ENCODE measurements at places on chromosomes 1 and 21.

DNA sequence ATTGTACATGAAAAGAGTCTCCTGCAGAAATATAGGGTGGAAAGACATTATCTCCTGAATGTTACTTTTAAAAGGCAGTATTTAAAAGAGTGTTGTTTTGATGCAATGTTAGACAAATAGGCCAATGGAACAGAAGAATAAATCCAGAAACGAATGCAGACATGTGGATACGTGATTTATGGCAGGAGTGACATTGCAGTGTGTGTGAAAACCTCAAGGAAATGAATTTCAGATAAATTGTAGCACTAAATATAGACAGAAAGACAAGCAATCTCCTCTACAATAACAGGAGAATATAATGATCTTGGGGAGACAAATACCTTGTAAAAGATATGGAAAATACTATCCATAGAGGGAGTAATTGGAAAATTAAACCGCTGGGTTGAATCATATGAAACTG, 387.8 kb upstream of the CHRM3 start:
- no peaks in the 10 kb centered on the region for H3K27me3 ChIP-seq
- H3K4me1 ChIP-seq, result peaks cover 6% of the 10 kb centered on the region
- peak; percentile 9 for DNase-seq
- H3K27ac ChIP-seq, result no peak overlapping the region

DNA sequence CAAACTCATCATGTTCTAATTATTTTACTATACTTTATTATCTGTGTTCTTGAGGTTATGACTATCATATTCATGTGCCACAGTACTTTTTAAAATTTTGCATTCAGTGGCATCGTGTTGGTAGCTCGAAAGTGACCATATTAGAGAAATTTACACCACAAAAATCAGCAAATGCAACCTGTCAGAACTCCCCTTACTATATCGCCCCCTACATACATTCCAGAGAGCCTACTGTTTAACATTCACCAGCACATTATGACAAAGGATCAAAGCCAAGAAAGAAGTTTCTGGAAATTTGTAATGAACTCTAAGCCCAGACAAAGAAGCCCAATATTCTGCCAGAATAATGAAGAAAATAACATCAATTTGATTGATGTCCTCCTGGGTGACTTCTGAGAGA, 909.3 kb downstream of the LTN1 start:
- no peaks in the 10 kb centered on the region for H3K36me3 ChIP-seq
- no peak for DNase-seq
- H3K4me1 ChIP-seq, result no peaks in the 10 kb centered on the region
- H3K4me3 ChIP-seq, result no peak overlapping the region
- no peak overlapping the region for H3K27ac ChIP-seq
- no peaks in the 10 kb centered on the region for H3K27me3 ChIP-seq

DNA sequence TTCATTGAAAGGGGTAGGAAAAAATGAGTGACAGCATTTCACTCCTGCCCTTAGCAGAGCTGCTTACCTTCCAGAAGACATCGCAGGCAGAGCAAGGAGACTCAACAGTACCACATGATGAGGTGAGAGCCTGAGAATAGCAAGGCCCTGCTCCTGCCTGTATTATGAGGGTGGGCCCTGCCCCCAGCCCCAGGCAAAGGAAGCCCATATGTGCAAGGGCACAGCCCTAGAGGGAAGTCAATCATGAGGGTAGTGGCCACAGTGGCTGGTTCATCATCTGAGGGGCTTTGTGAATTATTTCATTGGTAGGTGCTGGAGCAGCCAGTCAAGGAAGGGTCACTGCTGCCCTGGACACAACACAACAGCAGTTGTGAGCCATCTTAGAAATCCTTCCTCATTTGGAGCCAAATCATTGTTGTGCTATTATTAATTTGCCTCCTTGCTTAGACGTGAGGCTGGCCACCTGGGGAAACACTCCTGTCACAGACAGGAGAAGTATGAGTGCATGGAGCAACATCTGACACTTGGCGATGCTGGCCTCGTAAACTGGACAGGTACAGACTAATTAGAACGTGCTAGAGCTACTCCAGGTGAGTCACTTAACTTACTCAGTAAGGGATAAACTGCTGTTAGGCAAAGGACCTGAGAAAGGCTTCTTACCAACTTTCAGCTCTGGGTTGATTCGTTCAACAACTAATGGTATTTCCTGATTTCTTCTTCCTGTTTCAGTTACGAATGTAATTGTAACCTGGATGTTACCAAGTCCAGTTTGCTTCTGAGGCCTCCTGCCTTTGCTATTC, 22.7 kb upstream of the ACBD6 start:
- H3K27ac ChIP-seq, result no peak overlapping the region
- H3K36me3 ChIP-seq, result no peaks in the 10 kb centered on the region
- peak; percentile 14 for DNase-seq
- H3K27me3 ChIP-seq, result no peaks in the 10 kb centered on the region

DNA sequence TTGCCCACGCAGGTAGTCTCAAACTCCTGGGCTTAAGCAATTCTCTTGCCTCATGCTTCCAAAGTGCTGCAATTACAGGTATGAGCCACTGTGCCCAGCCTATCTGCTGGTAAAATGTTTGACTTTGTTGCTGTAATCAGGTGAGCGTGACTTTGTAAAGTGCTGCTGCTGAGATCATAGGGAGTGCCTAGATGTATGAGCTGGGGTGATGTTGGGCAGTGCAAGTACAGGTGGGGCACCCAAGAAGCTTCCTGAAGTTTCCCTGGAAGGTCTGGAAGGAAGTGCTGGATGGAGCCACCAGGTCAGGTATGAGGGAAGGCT, 43.1 kb downstream of the KIF21B start:
- no peaks in the 10 kb centered on the region for H3K27me3 ChIP-seq
- H3K4me1 ChIP-seq, result no peaks in the 10 kb centered on the region
- H3K27ac ChIP-seq, result no peak overlapping the region
- H3K36me3 ChIP-seq, result peaks cover 65% of the 10 kb centered on the region

DNA sequence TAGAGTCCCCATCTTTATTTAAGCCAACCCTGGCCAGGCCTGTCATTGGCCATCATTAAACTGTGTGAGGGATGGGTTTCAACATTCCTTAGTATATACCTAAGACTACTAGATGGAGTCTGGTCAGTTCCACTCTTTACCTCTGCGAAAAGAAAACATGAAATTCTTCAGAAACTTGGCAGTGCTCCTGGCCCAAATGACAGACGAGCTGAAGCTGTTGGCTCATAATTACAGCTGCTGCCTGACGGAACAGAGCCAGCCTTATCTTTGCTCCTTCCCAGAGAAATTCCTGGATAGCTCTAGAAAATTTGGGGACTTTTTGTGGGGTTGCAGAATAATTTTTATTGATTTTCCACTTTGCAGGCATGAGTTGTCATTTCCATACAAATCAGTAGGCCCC, 30.4 kb downstream of the NPHS2 start:
- H3K27ac ChIP-seq, result no peak overlapping the region
- no peak for DNase-seq
- H3K4me1 ChIP-seq, result no peaks in the 10 kb centered on the region
- H3K4me3 ChIP-seq, result no peak overlapping the region

DNA sequence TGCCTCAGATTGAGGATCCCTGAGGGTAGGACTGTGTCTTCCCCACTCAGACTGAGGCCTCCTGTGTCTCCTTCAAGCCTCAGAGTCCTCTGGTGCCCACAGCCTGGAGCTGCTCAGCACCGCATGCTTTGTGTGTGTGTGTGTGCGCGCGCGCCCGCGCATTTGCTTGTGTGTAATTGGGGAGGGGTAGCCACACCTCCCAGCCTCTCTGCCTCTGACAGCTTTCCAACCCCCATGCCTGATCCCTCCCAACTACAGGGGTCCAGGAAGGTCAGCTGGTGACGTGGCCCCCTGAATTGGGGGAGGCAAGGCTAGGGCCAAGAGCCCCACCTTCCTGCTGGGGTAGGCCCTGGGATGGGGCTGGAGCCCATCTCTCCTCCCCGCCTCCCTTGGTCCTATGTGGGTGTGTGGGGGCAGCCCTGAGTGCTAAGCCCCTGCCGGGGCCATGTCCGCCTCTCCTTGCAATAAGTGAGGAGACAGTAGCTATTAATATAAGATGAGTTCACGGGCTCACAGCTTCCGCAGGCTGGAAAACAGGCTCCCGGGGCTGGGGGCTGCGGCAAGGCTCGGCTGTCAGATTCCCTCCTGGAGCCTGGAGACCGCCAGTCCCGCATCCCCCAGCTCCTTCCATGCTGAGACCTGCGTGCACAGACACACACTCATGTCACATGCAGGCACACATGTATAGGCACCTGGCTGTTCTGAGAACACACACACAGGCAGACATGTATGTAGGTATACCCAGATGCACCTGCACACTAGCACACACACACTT, 7.0 kb downstream of the GPR3 start:
- no peaks in the 10 kb centered on the region for H3K27me3 ChIP-seq
- H3K4me1 ChIP-seq, result peaks cover 37% of the 10 kb centered on the region
- H3K36me3 ChIP-seq, result no peaks in the 10 kb centered on the region

GRCh38 chr1:223715604-223716172, 3.3 kb downstream of the CAPN2 start:
- H3K36me3 ChIP-seq, result no peaks in the 10 kb centered on the region
- H3K4me1 ChIP-seq, result peaks cover 27% of the 10 kb centered on the region
- H3K4me3 ChIP-seq, result no peak overlapping the region
- no peak for DNase-seq
- no peaks in the 10 kb centered on the region for H3K27me3 ChIP-seq

Measured in common myeloid progenitor, CD34-positive (primary cell).